Frontal cortex (tissue), 4 donors: ENCODE measurements at places on chromosomes 7 and 10.

GRCh38 chr7:155749578-155749977 is 62.7 kb downstream of the SHH start:
- no peak for DNase-seq

DNA sequence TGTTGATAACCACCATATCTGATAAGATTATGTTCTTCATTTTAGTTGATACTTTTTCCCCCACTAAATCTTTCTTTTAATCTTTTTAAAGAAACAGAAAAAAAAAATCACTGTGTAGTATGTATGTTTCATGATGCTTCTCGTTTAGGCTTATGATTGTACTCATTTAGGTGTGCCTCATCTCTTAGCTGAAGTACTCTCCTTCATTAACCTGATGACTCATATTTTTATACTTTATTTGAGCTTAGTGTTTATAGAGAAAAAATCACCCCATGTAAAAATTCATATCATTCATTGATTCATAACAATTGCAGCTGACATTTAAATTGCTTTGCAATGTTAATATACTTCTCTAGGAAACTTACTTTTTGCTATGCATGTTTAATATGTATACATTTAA is 158.9 kb downstream of the MLLT10 start:
- DNase-seq, result no peak

GRCh38 chr10:107013258-107014006 is 151.1 kb downstream of the SORCS1 start:
- DNase-seq, result no peak

- no peak for DNase-seq
Measured at GRCh38 chr10:17851611-17852010, 42.5 kb downstream of the MRC1 start.

DNA sequence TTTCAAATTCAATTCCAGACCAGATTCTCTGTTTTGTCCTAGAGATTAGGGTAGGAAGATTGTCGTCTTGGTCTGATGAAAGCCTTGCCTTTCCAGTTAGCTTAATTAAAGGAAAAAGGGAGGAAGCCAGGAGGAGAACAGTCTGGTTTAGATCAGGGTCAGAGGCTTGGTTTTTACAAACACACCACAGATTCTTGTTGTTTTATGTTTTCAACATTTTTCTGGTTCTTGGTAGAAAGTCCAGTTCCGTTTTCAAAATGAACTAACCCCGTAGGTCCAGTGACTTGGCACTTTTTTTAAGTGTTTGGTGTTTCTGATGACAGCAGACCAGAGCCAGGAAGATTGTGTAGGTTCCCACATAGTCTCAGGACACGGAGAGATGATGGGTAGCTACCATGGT is 167.1 kb upstream of the INHBA start:
- no peak for DNase-seq

DNA sequence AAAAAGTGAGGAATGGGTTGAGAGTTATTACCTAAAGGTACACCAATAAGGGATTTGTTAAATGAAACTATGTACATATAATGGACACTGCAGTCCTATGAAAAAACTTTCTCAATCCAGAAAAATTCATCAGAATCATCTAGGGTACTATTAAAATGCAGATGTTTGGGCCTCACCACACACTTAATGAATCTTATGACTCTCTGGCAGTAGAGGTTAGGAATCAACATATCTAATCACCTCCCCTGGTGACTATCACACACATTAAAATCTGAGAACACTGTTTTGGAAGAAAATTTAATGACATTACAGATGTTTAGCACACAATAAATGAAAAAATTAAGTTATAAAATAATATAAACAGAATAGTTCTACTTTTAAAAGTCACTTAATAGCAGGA is 32.1 kb downstream of the BAZ1B start:
- no peak for DNase-seq
